ENCODE measurements at places on chromosomes 6 and 20. TPM values are rescaled to one million over a fixed set of nuclear protein-coding genes. Genes with fewer than 3 reads are reported as not detected.

DNA sequence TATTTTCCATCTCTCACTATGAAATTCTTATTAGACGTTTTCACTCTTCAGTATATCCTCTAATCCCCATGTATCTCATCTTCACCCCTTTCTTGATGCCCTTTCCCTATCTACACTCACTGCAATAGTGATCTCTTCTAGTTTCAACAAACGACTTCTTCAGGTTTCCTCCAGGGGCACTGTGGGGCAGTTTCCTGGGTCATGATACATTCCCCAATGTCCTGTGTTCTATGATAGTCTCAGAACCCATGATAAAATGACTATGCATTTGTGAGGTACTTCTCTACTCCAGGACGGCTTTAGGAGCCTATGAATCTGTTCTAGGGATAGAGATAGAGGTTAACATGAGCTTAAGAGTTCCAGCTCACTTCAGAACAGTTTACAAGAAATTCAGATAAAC is 183.3 kb downstream of the FOXC1 start:
- DNase-seq, result no peak

Gene SLC26A8
- total RNA-seq, result 0.33 TPM

- DNase-seq, result no peak
Observed at GRCh38 chr6:25042984-25043725, 107.4 kb upstream of the RIPOR2 start.

- DNase-seq, result no peak
Observed at GRCh38 chr6:149728499-149729234, 10.8 kb upstream of the LATS1 start.

- DNase-seq, result no peak
Observed at GRCh38 chr6:160040055-160040454, 71.2 kb downstream of the IGF2R start.

Gene KHDC1L
- total RNA-seq, result 0.66 TPM

- no peak for DNase-seq
Observed at GRCh38 chr20:31484001-31484400, 8.9 kb downstream of the REM1 start.

Gene NNAT
- total RNA-seq, result not detected

DNA sequence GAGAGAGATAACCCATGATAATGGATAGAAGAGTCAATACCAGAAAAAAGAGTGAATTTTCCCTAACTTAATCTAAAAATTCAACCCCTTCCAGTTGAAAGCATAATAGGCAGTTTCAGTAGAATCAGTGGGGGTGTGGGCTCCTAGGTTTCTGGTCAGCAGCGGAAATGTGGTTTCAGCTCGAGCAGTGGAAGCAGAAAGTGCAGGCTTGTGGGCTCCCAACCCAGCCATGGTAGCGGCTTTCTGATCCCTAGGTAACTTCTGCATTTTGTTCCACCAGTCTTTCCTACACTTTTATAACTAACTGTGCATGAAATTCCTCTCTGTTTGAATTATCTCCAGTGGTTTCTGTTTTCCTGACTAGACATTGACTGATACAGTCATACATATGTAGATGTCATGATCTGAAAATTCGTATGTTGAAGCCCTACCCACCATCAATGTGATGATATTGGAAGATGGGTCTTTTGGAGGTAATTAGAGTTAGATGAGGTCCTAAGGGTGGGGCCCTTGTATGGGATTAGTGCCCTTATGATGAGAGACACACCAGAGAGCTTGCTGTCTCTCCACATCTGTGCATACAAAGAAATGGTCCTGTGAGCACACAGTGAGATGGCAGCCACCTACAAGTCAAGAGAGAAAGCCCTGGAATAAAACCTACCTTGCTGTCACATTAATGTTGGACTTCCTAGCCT is 6.5 kb upstream of the DDO start:
- no peak for DNase-seq

DNA sequence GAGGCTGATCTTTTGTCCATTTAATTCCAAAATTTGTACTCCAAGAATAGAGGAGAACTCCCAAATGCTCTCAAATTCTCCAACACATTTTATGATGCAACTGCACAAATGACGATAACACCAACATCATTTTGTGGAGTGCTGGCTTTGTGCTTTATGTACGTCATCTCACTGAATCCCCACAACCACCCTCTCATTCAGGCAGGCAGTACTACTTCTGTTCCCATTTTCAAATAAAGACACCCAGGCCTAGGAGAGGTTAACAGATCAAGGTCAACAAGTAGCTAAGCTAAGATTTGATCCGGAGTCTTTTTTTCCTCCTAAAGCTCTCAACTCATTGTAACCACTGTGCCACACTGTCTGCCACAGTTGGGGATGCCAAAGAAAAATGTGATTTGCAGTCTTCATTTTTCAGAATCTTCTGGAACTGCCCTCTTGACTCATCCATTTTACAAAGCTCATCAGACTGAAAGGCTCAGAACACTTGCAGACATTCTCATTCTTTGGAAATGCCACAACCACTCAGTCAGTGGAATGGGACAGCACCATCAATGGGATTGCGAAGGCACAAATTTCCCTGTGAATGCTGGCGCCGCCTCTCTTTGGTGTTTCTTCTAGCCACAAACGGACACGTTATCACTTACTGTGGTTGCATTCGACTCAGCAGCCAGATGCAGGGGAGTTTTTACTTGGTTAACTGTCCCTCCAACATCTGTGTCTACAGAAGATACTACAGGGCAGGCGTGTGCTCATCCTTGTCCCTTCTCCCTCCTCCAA is 184.4 kb downstream of the GJA10 start:
- DNase-seq, result no peak

DNA sequence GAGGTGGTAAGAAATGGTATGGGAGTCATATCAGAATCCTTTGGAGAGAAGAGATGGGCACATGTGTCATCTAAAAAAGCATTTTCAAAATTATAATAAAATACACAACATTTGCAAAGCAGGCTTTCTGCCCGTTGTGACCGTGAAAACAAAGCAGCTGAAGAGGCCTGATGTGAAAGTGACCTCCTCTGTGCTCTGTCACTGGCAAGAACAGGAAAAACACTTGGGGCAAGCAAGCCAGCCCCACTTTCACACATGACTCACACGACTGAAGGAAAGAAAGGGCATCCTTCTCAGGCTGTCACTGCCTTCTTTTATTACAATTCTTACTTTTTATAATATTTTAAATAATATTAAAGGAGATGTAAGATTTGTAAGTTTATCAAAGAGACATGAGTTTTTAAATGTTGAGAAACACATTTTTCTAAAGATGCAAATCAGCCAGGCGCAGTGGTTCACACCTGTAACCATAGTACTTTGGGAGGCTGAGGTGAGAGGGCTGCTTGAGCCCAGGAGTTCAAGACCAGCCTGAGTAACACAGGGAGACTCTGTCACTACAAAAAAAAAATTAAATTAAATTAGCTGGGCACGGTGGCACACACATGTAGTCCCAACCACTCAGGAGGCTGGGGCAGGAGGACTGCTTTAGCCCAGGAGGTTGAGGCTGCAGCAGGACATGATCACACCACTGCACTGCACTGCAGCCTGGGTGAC is 143.7 kb downstream of the BTBD9 start:
- DNase-seq, result no peak

- DNase-seq, result no peak
Observed at GRCh38 chr6:116447052-116447451, 14.1 kb upstream of the CALHM6 start.

Gene C6orf132
- total RNA-seq, result 3.1 TPM

DNA sequence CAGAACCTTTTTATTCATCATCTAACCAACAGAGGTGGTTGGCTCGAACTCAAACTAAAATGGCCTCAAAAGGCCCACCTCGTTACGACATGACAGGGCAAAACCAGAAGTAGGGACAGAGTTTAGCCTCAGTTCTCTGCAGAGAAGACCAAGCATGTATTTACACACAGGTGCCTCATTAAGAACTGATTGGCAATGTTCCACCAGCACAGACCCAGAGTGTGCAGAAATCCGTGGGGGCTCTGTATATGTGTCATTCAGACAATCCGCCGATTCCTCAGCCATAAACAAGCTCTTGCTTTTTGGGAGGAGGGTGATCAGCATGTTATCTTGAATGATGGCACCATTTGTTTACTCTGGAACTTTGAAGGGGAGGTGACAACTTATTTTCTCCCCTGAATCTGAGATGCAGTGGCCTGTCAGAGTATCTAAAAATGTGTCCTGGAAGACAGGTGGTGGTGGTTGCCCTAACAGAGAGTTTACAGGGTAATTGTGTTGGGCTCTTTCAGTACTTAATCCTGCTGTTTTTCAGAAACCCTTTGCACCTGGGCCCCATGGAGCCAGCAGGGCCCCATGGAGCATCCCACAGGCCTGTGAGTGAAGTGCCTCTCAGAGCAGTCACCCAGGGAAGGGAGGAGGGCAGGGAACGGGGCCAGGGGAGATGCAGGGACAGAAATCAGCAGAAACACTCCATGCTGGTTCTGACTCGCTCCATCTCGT is 29.1 kb upstream of the C20orf203 start:
- no peak for DNase-seq

- DNase-seq, result no peak
Observed at GRCh38 chr20:21228511-21228910, 74.6 kb upstream of the XRN2 start.

- no peak for DNase-seq
Observed at GRCh38 chr20:6086868-6087267, 33.0 kb upstream of the LRRN4 start.

Gene RHAG
- not detected for total RNA-seq

DNA sequence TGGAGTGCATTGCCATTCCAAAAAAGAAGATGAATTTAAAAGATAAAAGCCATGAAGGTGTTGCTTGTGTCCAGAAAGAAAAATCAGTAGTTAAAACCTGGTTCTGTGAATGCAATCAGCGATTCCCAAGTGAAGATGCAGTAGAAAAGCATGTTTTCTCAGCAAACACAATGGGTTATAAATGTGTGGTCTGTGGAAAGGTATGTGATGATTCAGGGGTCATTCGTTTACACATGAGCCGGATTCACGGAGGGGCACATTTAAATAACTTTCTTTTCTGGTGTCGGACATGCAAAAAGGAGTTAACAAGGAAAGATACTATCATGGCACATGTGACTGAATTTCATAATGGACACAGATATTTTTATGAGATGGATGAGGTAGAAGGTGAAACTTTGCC is 24.7 kb upstream of the BAG2 start:
- no peak for DNase-seq

DNA sequence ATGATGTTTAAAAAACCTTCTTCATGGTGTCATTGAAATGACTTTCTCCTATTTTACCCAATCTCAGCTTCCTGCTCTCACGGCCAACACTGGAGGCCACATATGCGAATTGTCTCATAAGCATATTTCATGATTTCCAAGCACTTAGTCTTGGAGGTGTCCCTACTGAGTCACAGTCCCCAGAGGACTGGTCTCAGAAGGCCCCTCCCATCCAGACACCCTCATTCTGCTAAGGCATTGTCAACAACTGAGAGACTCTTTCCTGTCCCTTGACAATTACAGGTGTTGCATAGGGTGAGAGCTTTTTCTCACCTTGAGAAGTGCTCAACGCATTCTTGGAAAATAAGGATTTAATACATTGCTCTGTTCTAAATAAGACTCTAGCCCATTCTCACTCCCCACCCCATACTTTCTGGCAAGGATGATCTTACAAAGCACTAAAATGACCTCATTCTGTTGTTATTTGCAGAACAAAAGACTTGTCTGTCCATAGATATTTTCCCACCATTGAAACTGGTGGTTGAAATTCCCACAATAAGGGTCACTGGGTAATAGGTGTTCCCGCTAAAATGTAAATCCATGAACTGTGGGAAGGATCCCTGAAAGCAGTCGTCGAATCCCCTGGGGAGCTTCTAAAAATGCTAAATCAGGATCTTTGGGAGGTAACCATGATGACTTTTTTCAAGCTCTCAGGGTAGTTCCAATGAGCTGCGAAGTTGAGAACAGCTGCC is 32.3 kb upstream of the SLC22A23 start:
- DNase-seq, result no peak

DNA sequence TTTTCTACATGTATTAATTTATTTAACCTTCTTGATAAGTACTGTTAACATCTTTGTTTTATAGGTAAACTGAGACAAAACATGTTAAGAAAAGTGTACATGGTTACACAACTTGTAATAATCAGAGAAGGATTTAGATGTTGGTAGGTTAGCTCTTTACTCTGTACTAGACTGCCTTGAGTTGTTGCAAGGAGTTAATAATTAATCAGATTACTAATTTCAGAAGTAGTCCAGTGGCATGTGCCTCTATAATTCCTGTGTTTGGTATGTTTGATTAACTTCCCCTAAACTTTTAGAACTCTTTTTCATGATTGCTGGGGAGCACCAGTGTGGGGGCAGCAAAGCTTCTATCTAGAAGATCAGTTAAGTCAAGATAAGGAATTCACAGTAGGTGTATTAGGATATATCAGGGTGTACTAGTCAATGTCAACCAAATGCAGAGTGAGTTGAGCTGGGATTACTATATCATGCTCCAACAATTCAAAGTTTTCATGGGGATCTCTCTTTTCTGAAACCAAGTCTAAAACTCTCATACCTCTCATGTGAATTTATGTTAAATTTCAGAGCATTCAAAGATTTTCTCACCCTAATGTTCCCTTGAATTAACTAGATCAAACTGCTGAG is 129.7 kb upstream of the AHI1 start:
- no peak for DNase-seq

Gene HLA-DPB1
- total RNA-seq, result 98.9 TPM

GRCh38 chr20:60792941-60793340 is 459.1 kb upstream of the CDH4 start:
- DNase-seq, result no peak

- DNase-seq, result no peak
Observed at GRCh38 chr6:16437095-16437494, 198.7 kb downstream of the GMPR start.

- DNase-seq, result no peak
Observed at GRCh38 chr20:51237791-51238190, 214.9 kb upstream of the KCNG1 start.

DNA sequence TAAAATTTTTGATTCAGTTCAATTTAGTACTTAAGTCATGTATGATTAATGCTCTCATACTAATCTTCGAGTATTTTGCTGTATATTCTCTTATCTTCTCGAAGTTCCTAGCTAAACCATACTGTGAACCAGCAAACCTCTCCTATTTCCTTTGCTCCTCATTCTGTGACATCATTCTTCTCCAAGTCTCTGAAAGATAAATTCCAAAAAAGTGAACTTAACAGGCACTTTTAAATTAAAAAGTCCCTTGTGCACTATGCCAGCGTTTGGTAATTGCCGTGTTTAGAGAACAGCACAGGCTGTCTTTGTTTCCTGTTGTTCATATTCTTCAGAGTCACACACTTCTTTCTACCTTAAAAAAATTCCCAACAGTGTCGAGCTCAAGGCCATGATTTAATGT is 188.4 kb upstream of the PHACTR1 start:
- no peak for DNase-seq

- DNase-seq, result no peak
Observed at GRCh38 chr6:150622941-150623874, 23.5 kb downstream of the PLEKHG1 start.

- no peak for DNase-seq
Observed at GRCh38 chr6:101760843-101761621, 367.5 kb downstream of the GRIK2 start.

DNA sequence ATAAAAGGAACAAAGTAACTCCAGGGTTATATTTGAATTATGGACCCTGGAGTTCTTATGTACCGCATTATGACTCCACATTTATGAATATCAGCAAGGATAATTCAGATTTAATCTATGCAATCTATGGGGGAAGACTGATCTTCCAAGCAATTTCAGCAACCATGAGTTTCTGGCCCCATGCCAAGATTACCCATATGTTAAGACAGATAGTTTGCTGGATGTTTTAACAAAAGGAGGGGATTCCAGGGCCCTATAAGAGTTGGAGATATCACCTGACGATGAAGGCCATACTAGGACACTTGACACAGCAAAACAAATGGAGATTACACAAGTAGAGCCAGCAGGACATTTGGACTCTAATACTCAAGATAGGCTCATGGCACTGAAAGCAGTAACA is 45.9 kb upstream of the PLN start:
- DNase-seq, result no peak

Measured in aorta (tissue), 5 donors.